Stimulated activated CD4-positive, alpha-beta T cell treated with anti-CD3 and anti-CD28 coated beads, Interleukin-12 subunit alpha, Interleukin-12 subunit beta, amount 100 ng/mL, for 24 hours (primary cell): ENCODE measurements at places on chromosomes 4 and X.

GRCh38 chr4:125735102-125735501 is 420.3 kb downstream of the FAT4 start:
- DNase-seq, result no peak

GRCh38 chrX:150506020-150506419 is 62.4 kb upstream of the MTM1 start:
- DNase-seq, result no peak

DNA sequence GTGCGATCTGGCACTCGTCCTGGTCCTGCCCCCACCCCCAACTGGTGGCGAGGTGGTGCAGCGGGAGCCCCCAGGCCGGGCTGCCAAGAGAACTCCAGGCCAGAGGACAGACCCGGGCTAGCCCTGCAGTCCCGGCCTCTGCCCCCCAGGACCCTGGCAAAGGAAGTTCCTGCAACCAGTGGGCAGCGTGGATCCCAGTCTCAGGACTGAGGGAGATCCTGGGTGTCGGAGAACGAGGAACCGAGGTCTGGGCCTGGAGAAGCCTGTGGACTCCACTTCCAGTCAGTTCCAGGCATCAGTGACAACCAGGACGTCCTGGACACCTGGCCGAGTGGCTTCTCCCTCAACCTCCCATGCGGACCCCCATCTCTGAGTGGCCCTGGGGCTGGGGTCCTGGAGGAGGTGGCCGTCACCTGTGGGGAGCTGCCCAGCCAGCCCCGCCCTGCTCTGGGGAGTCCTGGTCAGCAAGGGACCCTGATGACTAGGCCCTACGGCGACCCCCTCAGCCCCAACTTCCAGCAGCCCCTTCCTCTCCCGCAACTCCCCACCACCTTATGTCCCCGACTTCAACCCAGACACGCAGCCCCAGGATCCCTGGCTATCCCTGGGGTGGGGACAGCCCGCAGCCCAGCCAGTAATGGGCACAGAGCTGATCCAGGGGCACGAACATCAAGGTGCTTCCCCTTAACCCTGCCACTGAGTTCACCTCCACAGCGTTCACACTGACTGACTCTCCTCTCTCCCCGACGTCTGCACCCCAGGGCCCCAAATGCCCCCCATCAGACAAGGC is 53.7 kb upstream of the NKX1-1 start:
- DNase-seq, result no peak

DNA sequence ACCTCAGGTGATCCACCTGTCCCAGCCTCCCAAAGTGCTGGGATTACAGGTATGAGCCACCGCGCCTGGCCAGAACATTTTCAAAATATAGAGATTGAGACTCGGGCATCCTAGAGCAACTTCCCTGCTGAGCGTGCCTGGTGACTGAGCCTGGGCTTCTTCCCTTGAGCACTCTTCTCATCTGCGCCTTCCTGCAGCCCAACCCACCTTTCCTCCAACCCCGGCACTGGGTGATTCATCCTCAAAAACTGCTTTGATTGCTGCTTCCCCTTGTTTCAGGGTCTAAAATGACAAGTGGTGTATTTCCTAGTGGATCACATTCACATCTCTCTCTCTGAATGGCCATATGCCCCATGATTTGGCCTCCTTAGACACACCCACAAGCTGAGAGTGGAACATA is 37.8 kb downstream of the PHKA2 start:
- no peak for DNase-seq

- DNase-seq, result peak; percentile 2
These were observed 96.3 kb upstream of the MSX1 start for GRCh38 chr4:4762909-4763821.

DNA sequence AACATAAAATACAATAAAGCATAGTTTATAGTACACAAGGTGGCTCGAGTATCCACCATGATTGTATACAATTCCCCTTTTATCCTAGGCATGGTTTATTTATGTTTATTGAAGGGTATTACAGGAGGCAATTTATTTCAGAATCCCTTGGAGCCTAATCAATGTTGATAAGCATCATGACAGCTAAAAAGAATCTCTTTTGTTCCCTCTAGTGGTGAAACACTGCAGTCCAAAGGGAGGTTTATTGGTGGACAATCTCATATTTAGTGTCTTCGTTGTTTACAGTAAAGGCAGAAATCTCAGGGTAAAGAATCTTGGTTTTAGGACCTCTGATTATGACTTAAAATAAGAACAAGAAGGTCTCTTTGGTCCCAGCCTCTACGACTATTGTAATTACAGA is 1712.5 kb downstream of the C4orf33 start:
- DNase-seq, result no peak

- no peak for DNase-seq
These were observed 1620.9 kb downstream of the STIM2 start for GRCh38 chr4:28481565-28481964.

- no peak for DNase-seq
These were observed 49.5 kb downstream of the ATXN3L start for GRCh38 chrX:13270360-13270759.

DNA sequence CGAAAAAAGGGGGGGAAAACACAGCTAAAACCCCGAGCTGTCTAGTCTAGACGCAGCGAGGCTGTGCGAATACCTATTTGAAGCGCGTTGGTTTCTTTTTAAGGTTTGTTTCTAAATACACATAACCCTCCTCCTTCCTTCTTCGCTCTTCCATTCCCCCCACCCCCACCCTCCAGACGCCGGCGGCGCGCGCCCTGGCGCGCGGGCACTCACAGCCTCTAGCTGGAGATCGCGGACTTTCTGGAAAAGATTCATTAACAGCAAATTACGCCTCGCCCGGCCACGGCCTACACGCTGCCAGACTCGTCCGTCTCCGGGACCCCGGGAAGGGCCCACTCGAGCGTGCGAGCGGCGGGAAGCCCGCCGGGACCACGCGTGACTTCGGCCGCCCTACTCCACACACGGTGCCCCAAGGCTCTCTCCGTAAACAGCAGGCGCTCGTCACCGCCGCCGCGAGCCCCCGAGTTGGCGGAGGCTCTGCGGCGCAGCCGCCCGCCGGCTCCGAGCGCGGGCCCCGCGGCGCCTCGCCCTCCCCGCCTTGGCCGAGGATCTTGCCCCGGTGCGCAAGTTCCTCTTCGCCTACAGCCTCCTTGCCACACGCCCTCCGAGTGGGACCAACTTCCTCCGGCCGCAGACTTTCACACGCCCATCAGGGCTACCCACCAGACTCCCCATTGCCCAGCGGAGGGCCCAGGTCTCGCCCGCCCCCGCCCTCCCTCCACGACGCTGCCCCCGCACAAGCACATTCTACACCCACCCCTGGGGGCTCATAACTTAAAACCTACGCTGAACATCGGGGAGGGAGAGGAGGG is 2.0 kb downstream of the BCOR start:
- no peak for DNase-seq

DNA sequence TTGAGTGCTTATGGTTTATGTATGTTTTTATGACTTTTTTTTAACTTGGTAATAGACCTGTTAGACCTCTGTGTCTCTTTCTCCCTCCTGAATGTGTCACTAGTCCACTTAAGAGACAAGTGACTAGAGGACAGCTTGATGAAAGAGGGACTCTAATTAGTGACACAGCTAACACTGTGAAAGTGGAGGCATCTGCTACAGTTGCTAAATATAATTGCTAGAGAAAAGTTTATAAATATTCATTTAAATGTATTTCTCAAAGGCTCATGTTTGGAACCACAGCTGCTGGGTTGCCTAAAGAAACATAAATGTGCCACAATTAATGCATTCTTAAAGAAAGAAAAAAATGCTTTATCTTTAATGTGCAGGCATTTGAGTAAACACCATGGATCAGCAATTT is 176.4 kb downstream of the FRMPD4 start:
- DNase-seq, result no peak

DNA sequence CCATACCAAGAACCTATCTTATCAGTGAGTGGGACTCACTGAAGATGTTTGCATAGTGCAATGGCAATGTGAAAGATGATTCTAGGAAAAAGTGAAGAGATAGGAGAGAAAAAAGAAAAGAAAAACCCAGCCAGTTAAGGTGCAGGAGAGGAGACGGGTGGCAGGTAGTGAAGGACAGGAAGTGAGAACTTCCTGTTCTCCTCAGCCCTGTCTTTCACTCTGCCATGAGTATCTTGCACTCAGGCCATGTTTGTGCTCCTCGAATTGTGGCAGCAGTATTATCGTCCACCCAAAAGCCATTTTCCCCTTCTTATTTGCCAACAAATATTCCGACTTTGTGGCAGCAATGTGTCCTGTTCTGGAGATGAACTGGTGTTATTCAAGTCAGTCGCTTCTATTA is 8.6 kb upstream of the ENPEP start:
- no peak for DNase-seq

DNA sequence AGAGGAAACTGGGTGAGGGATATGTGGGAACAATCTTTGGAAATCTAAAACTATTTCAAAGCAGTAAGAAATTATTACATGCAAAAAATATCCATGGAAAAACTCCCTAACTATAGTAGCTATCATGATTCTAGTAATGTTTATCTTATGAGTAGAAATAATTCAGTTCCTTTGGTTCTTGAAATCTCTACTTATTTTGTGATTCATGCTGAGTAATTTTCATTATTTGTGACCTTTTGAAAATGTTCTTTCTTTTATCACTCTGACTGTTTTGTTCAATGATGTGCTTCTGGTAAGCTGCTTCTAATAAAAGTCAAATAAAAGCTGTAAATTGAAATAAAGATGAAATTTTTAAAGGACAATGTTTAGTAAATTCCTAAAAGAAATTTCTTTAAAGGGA is 40.4 kb upstream of the MAGEB10 start:
- no peak for DNase-seq
